ENCODE measurements at places on chromosomes 7 and 10.

GRCh38 chr7:21497072-21497471, 45.8 kb upstream of the DNAH11 start:
- DNase-seq: no peak

- no peak for DNase-seq
Observed at GRCh38 chr7:149729586-149729982, 43.8 kb downstream of the ZNF467 start.

- no peak for DNase-seq
Observed at GRCh38 chr7:52647046-52647445, 388.4 kb upstream of the POM121L12 start.

- DNase-seq: no peak
Observed at GRCh38 chr10:50452603-50453002, 171.2 kb downstream of the SGMS1 start.
